Caudate nucleus (tissue), 63 donors: ENCODE measurements at places on chromosomes 16 and 17.

DNA sequence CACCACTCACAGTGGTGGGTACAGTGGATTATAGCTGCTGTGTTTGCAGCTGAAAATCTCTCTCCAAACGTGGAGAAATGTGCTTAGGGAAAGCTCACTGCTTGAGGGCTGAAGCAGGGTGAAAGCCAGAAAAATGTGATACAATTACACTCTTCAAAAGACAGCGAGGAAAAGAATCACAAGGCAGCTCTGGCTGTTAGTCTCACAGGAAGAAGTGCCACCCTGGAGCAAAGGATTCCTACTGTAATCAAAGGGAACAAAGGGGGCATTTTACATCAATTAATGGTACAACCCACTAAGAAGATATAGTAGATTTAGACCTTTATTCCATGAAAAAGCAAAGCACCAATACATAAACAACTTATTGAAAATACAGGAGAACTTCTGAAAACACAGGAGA lies 48.1 kb upstream of the IRX5 start:
- DNase-seq = no peak

- DNase-seq = no peak
Observed at GRCh38 chr17:32141258-32141657, 1.0 kb upstream of the RHOT1 start.

DNA sequence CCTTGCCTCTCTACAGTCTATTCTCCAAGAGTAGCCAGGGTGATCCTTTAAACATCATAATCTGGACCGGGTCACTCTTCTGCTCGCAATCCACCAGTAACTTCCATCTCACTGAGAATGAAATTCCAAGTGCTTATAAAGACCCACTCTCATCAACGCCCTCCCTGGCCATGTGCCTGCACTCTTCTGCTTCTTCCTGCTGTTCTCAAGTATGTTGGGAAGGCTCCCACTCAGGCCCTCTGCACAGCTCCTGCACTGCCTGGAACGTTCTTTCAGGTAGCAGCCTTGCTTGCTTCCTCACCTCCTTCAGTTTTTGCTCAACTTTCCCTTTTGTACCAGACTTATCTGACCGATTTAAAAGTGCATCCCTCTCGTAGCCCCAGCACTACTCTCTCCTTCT lies 44.4 kb downstream of the BRD7 start:
- no peak for DNase-seq

- no peak for DNase-seq
Observed at GRCh38 chr16:5166486-5166885, 68.9 kb upstream of the EEF2KMT start.

GRCh38 chr16:80620736-80621605 lies 80.2 kb downstream of the DYNLRB2 start:
- DNase-seq = no peak

DNA sequence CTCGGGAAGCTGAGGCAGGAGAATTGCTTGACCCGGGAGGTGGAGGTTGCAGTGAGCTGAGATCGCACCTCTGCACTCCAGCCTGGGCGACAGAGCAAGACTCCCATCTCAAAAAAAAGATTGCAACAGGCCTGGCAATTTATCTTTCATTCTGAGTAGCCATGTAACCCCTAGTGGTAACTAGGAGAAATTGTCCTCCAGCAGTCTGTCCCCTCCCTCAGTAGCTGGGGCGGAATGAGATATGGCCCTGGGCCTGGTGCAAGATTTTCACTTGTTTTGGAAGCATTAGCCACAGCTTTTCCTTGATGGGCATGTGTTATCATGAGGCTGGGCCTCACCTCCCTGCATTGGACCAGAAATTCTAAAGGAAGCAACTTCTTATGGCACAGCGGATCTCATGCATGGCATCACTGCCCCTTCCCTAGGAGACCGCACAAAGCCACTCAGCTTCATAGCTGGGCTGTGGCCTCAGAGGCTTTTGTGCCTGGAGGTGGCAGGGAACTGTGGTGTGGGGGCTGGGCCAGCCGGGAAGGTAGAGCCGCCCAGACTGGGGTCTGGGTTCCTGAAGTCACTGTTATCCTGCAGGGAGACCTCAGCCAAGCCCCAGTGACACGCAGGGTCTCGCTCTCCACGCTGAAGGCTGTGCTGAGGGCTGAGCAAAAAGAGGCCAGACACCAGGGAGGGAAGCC lies 13.4 kb downstream of the NATD1 start:
- no peak for DNase-seq

GRCh38 chr16:2471016-2471652 lies at the start of gene NTN3:
TSS of gene NTN3 (plus strand) at chr16:2471297. CDS start at chr16:2471702, 405 bp downstream.
- DNase-seq = no peak

GRCh38 chr17:59829217-59830006 lies 63.3 kb downstream of the TUBD1 start:
- no peak for DNase-seq

- DNase-seq = peak; percentile 95
Observed at GRCh38 chr16:89723279-89724250, 2.2 kb downstream of the ZNF276 start.

DNA sequence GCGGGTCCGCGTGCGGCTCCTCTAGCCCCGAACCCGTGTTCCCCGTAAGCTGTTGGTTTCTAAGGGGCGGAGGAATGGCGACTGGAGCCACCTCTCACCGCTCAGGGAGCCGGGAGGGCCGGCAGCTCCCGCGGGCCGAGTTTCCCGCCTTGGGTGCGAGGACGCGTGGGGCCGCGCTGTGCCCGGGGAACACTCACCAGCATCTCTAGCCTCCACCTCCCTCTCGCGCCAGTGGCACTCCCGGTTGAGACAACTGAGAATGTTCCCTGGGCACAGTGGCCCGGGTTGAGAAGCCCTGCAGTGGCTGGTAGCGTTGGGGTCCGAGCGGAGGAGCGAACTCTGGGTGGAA lies 560 bp downstream of the TELO2 start:
- no peak for DNase-seq

- peak; percentile 48 for DNase-seq
Observed at GRCh38 chr16:75267631-75268264, 16.3 kb upstream of the BCAR1 start.

DNA sequence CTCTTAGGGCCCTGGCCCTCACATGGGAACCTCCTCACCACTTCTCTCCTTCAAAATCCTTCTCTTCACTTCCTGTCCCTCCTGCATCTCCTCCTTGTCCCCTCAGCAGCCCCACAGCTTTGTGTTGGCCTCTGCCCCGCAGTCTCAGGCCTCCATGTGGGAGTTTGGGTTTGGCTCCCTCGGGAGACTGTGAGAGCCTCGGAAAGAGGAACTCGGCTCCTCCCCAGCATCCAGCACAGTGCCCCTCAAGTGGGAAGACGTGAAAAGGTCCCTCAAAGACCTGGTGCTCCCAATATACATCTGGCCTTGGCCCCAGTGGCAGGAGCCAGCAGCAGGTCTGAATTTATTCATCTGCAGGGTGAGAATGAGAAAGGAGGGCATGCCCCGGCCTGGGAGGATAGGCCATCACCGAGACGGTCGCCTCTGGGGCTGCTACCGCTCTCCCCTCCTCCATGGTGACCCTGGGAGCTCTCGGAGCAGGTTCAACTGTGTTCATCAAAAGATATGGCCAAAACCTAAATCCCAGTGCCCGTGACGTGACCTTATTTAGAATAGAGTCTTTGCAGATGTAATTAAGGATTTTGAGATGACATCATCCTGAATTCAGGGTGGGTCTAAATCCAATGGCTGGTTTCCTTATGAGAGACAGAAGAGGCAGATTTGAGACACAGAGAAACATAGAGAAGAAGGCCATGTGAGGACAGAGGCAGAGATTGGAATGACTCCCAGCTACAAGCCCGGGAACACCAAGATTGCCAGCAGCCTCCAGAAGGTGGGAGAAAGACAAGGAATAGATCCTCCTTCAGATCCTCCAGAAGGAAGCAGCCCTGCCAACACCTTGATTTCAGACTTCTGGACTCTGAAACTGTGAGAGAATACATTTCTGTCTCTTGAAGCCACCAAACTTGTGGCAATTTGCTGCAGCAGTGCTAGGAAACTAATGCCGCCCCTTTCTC lies 135.1 kb downstream of the MRM1 start:
- no peak for DNase-seq

DNA sequence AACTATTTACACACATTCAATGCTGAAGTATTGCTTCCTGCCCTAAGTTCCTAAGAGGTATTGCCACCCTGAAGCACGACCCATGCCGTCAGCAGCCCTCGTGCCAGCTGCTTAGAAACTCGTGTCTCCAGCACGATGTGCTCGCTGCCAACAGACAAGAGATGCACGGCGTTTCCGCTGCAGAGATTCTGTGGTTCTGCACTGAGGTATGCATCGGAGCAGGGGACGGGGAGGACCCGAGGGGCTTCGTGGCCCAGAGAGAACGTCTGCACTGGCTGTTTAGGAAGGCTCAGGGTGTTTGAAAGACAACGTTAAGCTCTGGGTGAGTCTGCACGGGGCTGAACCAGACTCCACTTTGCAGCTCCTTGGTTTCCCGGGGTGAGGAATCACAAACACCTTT lies 82.7 kb upstream of the CREBBP start:
- no peak for DNase-seq

GRCh38 chr17:75601057-75601987 lies 13.7 kb downstream of the MYO15B start:
- DNase-seq = no peak

DNA sequence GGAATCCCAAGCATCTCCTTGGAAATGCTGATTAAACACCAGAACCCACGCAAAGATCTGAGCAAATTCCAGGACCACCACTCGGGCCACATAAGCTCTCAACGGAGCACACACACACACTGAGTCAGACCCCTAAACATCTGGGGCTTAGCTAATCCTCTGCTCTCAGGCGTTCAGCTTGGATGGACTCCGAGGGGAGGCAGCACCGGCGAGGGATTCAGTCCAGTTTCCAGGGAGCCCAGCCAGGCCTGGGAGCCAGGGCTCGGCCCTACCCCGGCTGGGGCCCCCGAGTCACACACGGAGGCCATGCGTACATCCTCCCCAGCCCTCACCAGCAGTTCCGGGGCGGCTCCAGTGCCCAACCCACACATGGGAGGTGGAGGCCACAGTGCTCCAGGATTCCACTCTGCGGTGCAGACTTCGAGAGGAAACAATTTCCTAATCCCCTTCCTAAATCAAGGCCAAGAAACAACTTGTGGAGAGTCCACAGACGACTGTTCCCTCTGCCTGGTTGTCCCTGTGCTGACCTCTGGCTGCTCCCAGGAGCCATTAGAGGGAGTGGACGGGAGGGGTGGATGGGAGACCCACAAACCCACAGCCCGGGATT lies 70.5 kb downstream of the GAS7 start:
- DNase-seq = no peak

- no peak for DNase-seq
Observed at GRCh38 chr17:40431231-40431602, 12.0 kb upstream of the IGFBP4 start.
